Smooth muscle cell of the brain vasculature (primary cell): ENCODE measurements at places on chromosomes 5 and 9.
A peak's percentile ranks its signal among the peaks of the same experiment; 100 is the strongest.

GRCh38 chr9:78297672-78297961, 692 bp downstream of the PSAT1 start:
- no peak for DNase-seq

DNA sequence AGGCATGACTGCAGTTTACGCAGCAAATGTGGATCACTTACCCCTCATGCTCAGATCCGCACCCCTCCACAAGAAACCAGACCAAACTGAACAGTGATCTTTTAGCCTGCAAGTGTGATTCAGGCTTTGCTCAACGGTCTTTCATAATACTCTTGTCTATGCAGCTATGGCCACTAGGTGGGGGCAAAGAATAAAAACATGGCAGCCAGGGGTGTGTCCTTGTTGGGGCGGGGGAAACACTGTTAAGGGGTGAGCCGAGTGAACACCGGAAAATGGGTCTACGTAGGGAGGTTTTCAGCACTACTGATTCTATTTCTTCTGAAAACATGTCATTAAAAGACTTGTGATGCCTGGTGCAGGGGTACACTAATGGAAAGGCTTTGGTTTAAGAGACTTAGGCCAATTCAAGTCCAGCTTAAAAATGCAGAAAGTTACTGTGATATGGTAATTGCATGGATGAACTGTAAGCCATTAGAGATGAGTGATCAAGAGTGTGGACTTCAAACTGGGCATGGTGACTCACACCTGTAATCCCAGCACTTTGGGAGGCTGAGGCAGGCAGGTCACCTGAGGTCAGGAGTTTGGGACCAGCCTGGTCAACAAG, 49.9 kb upstream of the GPR151 start:
- peak; percentile 17 for DNase-seq

- DNase-seq: no peak
Observed at GRCh38 chr5:8749556-8749955, 796.3 kb downstream of the SEMA5A start.

GRCh38 chr5:147673266-147673665, 109.3 kb downstream of the JAKMIP2 start:
- peak; percentile 23 for DNase-seq

DNA sequence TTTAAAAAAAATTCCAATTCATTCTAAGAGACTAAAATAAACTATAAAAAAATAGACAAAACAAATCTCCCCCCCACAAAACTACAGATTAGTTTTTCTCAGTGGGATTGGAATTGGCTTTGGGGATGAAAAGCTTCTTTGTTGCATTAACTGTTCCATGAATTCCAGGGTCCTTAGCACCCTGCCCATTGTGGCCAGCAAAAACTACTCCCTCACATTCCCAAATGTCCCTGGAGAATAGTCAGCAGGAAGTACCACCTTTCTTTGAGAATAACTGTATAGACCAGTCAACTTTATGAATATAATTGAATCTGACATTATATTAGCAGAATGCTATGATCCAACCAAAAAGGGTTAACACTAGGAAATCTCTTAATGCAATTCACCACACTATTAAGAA, 147.9 kb downstream of the LPAR1 start:
- no peak for DNase-seq

DNA sequence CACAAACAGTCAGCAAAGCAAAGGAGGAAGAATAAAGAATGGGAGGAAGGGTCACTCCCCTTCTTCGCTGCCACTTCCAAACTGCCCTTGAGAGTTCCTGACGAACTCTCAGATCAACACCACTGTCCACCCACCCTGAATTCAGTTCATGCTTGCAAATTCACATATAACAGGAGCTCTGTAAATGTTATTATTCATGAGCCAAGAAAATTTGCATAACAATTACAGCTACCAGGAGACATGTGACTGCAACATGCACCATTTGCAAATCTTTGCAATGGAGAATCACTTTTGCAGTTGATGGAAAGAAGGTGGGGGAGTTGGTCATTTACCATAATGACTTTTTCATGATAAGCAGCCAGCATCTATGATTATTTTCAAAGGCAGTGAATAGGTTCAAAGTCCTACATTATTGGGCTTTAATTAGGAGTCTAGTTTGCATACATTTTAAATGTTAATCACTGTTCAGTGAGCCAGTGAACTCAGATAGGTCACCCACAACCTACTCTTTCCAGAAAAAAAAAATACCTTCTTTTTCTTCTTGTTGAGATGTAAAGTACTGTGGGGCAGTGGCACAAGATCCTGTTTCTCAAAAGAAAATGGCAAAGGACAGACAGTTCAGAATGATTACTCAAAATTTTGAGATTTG, 149.7 kb downstream of the CAAP1 start:
- no peak for DNase-seq

GRCh38 chr9:74322661-74323314, 174.3 kb upstream of the RORB start:
- no peak for DNase-seq

GRCh38 chr9:81969971-81970370, 18.6 kb upstream of the SPATA31D1 start:
- DNase-seq: no peak

GRCh38 chr5:15545082-15545481, 45.1 kb downstream of the FBXL7 start:
- DNase-seq: no peak

- no peak for DNase-seq
Observed at GRCh38 chr9:18907927-18908625, 124.9 kb downstream of the SAXO1 start.

GRCh38 chr5:145991044-145991575, 54.7 kb downstream of the SH3RF2 start:
- no peak for DNase-seq

GRCh38 chr5:115194676-115195075, 25.0 kb upstream of the TRIM36 start:
- DNase-seq: no peak

DNA sequence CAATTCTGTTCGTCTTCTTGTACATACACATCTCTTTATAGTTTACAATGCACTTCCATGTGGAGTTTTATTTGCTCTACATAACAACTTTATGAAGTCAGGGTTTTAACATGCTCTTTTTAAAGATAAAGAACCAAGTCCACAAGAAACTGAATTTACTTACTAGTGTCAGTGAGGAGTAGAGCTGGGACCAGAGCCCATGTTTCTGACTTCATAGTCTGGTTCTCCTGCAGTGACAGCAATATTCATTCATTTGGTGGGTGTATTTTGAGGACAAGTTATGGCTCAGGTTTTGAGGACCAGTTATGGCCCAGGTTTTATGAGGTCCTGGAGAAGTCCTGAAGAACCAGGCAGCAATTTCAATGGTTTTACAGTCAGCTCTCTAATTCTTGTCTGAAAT, 481.9 kb upstream of the TNC start:
- no peak for DNase-seq

GRCh38 chr9:93231716-93232115, 47.8 kb downstream of the WNK2 start:
- DNase-seq: no peak

DNA sequence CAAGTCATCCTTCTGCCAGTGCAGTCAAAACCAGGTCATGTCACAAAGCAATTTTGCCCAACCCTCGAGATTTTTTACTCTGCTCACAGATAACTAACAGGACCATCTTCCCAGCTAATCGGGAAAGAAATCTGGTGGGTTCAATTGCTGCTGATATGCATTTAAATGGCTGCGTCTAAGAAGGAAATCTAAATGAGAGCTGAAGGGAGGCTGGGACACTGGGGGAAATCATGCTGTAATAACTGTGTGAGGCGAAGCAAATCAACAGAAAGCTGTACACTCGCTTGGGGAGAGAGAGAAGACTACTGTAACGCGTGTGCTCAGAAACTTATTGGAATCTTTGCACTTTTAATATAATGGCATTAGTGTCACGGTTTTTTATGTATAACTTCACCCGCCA, 535.0 kb downstream of the CDK5RAP2 start:
- DNase-seq: no peak

- DNase-seq: no peak
Observed at GRCh38 chr9:114372921-114373448, 14.8 kb downstream of the AKNA start.

DNA sequence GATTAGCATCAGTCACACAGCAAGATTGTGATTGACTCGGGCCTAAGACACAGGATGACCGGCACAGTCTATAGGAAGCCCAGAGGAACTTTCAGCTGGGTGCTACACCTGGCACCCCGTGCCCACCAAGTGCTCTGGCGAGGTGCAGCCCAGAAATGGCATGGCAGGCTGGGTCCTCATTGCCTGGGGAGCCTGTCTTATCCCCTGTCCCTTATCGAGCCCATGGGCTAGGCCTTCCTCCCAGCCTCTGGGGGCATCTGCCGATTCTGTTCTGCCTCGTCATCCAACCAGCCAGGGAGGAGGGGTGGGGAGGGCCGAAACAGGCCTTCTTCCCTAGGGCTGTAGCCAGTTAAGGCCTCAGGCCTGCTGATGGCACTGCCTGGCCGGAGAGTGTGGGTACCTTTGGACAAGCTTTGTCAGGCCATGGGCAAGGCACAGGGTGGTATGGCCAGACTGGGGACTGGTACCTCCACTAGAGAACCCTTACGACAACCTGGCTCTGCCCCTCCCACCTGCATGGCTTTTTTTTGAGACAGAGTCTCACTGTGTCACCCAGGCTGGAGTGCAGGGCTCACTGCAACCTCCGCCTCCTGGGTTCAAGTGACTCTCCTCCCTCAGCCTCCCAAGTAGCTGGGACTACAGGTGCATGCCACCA, 1.6 kb downstream of the GRK6 start:
- DNase-seq: no peak

DNA sequence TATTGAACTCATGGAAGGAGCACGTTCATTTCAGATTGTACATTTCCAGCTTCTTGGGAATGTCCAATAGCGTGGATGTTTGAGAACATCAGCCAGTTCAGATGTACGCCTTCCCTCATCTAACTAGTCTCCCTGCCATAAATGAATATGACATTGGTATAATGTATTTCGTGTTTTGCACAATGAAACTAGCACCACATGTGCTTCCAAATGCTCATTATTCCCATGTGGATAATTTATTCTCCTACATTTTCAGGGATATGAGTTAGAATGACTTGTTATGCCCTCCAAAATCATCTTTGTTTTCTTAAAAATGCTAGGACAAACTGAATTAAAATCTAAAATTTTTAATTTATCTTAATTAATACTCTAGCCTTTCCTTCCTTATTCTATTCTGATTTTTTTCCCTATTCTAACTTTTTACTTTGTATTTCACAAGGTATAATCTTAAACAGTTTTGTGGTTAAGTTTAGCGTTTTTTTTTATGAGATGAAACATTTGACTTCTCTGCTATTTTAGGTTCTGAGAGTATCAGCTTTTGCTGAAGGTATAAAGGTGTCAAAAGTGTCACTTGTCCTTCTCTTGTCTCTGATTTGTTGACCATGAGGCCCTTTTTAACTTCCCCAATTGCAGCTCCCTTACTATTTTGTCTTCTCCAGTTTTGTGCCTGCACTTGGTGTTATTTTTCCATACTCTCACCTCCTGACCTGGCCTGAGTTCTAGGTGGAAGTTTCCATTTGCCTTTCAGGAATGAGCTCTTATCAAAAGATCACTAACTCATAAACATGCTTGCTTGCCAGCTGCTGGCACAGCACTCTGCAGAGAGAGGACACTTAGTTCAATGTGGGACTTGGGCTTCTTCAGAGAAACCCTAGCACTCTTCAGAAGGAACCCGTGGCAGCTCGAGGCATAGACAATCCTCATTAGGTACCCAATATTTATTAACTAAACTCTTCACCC, 106.8 kb downstream of the FRMD3 start:
- DNase-seq: no peak

DNA sequence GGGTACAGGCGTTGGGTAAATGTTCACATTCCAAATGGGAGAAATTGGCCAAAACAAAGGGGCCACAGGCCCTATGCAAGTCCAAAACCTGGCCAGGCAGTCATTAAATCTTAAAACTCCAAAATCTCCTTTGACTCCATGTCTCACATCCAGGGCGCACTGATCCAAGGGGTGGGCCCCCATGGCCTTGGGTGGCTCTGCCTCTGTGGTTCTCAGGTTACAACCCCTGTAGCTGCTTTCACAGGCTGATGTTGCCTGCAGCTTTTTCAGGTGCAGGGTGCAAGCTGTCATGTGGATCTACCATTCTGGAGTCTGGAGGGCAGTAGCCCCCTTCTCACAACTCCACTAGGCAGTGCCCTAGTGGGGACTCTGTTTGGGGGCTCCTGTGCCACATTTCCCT, 44.8 kb downstream of the NLN start:
- DNase-seq: no peak

DNA sequence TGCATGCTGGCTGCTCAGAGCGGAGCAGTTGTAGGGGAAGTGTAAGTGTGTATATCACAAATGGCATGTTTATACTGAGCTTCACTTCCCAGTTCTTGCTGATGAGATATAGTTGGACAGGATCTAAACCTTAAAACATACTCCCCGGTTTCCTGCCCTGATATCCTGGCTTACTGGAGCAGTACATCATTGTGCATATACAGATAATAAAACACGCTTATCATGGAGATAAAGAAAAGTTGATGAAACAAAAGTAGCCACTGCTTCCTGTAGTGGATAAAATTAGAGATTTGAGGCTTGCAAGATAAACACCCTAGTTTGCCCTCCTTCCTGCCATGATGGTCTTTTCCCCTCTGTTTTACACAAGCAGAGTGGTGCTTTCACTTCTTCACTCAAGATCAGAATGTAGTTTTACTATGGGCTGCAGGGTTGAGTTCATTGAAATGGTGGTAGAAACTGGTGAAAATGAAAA, 15.0 kb downstream of the NPR3 start:
- no peak for DNase-seq

DNA sequence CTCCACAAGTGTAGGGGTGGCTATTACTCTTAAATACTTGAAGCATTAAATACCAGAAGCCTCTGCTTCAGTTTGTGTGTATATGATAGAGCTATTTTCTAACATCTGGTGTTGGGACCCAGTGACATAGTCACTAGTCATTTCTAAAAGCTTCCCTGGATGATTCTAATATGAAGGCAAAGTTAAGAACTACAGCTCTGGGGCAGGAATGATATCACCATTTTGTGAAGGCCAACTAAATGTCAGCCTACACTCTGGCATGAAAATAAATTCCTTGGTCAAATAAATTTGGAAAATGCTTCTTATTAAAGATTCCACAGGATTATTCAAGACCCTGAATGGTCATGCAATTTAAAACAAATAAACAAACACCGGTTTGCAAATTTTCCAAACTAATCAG, 197.7 kb downstream of the PLK2 start:
- DNase-seq: no peak

GRCh38 chr9:130358928-130359327, 85.8 kb upstream of the ASS1 start:
- DNase-seq: no peak

GRCh38 chr9:17063535-17064135, 71.2 kb upstream of the CNTLN start:
- peak; percentile 26 for DNase-seq

DNA sequence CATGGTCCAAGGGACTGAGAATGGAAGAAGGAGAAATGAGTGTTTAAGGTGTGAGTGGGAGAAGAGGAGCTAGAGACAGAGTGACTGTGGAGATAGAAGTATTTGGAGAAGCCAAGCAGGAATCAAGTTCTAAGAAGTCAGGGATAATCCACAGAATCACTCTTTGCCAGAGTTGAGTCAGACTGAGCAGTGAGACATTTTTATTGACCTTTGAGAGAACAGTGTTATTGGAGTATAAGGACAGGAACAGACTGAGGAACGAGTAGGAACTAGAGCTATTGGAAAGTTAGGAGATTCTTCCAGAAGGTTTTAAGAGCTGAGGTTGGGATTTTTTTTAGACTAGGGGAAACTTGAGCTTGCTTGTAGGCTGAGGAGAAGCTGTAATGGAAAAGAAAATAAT, 37.2 kb downstream of the RCL1 start:
- DNase-seq: no peak
